ENCODE measurements at places on chromosomes 13 and 19.
A peak's percentile ranks its signal among the peaks of the same experiment; 100 is the strongest.

- no peak for DNase-seq
Observed at GRCh38 chr19:5017235-5017634, 48.3 kb downstream of the KDM4B start.

DNA sequence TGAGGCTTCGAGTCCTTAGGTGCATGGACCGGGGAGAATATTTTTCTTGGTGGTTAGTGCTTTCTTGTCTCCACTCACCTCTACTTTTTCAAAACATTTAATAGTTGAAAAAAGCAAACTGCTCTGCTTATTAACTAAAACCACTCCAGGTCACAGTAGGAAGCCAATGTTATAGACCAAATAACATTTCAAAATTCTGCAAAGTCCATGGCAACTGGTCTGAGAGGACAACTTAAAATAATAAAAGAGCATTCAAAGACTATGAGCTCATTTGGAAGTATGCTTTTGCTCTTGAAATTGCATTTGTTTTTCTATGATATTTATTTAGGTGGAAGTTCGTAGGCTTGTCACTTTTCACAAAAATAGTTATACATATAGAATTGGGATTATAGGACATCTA is 483.0 kb downstream of the DCT start:
- DNase-seq: peak; percentile 83

DNA sequence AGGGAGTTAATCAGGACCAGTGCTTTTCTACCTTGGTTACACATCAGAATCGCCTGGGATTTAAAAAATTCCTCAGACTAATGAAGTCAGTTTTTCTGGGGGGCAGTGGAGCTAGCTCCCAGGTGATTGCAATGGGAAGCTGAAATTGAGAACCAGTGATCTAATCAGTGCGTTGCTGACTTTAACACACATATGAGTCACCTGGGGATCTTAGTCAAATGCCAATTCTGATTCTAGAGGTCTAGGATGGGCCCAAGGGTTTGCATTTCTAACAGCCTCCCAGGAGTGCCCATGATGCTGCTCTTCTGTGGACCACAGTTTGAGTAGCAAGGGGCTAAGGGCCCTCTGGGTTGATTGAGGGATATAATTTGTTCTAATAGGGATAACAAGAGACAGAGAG is 54.5 kb downstream of the KL start:
- no peak for DNase-seq

DNA sequence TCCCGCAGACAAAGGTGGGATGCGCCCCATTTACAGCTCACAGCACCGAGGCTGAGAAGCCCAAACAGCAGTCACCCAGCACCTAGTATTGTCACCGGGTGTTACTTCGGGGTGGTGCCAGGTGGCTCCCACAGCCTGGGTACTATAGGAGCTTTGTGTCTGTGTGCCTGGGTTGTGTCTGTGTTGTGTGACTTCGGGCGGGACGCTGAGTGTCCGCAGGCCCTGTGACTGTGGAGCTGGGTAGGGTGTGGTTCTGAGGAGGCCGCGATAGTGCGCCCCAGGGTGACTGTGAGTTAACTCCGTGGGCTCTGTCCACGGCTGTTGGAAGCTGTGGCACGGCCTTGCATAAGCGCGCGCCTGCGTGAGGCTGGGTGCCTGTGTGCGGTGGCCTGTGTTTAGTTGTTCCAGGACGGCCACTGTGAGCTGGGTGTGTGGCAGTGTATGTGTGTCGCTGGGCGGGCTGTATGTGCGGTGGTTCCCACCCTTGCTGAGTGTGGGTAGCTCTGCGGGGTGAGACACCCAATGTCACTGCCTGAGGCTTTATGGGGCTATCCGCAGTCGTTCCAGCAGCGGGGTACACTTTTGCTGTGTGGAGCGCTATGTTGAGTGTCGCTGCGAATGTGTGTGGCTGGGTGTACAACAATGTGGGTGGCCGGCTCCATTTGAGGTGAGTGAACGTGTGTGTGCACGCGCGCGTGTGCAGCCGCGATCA is 559 bp upstream of the SSBP4 start:
- DNase-seq: no peak

DNA sequence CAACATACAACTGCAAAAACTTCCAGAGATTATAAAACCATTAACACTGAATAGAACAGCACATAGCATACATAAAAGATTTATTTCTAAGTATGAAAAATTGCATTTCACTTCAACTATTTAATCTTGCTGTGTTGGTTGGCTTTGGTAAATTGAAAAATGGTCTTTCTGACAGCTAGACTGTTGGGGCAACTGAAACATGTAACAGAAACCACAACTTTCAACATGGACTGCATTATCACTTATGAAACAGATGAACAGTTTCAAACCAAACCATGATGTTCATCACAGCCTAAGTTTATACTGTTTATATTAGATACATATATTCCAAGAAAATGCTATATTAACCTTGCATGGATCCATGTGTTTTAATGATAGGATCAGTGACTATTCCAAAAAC is 324.1 kb upstream of the PCDH9 start:
- DNase-seq: no peak

GRCh38 chr13:74104661-74105275 is 29.4 kb downstream of the KLF12 start:
- DNase-seq: no peak

GRCh38 chr19:38409631-38410133 is 6.8 kb downstream of the FAM98C start:
- DNase-seq: peak; percentile 38

GRCh38 chr19:22609630-22610029 is 24.5 kb upstream of the ZNF492 start:
- DNase-seq: no peak

- peak; percentile 85 for DNase-seq
Observed at GRCh38 chr13:42497798-42498197, 76.2 kb upstream of the TNFSF11 start.

DNA sequence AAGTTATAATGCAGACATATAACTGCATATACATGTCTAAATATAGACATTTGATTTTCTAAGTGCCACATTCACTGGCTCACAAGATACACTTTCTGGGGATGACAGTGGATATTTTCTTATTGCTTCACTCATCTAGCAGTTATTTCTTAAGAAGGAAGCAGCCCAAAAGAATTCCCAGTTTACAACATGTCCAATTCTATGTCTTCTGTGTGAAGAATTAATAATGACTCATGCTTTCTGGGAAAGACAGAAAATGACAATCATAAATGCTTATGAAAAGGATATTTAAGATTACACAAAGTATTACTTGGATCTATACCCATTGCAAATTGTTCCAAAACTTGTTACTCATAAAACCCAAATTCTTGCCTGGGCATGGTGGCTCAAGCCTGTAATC is 543.4 kb downstream of the SUCLA2 start:
- no peak for DNase-seq

GRCh38 chr13:44108331-44108858 is 228.7 kb downstream of the LACC1 start:
- no peak for DNase-seq

- no peak for DNase-seq
Observed at GRCh38 chr13:96824140-96824539, 170.1 kb downstream of the OXGR1 start.

DNA sequence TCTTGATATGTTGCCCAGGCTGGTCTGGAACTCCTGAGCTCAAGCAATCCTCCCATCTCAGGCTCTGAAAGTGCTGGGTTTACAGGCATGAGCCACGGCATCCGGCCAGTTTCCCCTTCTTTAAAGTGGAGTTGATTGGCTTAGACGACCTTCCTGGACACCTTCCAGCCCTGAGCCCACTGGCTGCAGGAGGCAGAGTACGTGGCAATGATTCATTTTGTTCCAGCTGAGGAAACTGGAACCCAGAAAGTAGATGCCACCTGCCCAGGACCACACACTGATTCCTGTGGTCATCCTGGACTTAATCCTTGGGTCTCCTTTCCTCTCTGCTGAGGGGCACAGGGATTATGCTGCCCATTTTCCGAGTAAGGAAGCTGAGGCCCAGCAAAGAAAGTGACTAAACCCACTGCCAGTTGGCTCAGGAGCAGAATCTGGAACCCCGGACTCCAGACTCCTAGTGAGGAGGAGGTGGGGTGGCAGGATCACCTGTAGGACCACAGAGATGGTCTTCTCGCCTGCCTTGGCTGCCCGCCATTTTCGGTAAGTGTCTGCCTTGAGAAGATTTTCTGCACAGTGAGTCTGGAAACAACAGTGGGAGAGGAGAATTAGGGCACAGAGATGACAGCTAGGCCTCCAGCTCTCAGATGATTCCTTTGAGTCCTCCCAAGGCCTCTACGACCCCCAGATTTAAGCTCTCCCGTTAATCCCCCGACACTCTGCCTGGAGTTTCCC is 737 bp downstream of the XRCC1 start:
- DNase-seq: peak; percentile 52

- DNase-seq: no peak
Observed at GRCh38 chr13:34153428-34154180, 335.7 kb downstream of the RFC3 start.

- peak; percentile 50 for DNase-seq
Observed at GRCh38 chr13:44668688-44669087, 92.6 kb upstream of the TSC22D1 start.

DNA sequence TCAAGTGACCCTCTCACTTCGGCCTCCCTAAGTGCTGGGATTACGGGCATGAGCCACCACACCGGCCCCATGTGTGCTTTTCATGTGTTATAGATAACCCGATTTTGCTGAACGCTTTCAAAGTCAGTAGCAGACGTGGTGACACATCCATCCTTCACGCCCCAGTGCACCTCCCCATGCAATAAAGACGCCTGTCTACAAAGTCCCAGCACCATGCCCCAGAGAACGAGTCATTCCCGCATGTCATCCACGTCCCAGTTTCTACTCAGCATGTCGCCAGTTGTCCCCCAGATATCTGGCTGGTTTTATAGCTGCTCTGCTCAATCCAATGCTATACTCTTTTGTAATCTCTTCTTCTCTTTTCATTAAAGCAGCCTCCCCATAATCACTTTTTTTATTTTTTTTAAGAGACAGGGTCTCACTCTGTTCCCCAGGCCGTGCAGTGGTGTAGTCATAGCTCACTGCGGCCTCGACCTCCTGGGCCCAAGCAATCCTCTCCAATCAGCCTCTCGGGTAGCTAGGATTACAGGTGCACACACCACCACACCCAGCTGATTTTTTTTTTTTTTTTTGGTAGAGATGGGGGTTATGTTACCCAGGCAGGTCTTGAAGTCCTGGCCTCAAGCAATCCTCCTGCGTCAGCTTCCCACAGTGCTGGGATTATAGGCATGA is 42.5 kb downstream of the DNM2 start:
- DNase-seq: peak; percentile 25

DNA sequence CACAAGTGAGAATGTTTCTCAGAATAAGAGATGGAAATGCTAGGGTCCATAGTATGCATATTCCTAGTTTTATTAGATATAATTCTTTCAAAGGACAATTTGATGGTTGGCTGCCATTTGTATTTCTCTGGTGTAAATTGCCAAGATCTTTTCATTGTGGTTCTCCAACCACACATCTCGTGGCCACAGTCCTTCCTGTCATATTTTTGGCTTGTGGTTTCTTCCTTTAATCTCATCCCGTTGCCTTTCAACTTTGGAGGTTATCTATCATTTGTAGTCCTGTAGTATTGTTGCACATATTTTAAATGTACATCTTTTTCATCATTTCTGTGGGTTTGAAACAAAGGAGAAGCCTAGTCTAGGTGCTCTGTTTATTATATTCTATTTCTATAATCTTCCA is 61.2 kb downstream of the WASF3 start:
- DNase-seq: no peak

GRCh38 chr13:97276862-97277269 is 54.7 kb downstream of the MBNL2 start:
- DNase-seq: no peak

DNA sequence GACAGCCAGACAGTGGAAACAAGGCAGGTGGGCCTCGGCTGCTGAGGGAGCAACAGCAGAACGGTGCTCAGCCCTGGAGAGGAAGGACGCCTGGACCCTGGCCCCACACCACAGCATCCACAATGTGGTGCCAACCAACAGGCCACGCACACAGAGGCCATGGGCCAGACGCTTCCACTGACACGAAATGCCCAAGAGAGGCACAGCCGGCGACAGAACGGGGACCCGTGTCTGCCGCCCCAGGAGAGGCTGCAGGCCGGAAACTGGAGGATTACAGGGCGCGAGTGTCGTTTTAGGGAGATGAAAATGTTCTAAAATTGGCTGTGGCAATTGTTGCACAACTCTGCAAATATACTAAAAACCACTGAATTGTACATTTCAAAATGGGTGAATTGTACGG is 69.7 kb downstream of the RASA3 start:
- no peak for DNase-seq

DNA sequence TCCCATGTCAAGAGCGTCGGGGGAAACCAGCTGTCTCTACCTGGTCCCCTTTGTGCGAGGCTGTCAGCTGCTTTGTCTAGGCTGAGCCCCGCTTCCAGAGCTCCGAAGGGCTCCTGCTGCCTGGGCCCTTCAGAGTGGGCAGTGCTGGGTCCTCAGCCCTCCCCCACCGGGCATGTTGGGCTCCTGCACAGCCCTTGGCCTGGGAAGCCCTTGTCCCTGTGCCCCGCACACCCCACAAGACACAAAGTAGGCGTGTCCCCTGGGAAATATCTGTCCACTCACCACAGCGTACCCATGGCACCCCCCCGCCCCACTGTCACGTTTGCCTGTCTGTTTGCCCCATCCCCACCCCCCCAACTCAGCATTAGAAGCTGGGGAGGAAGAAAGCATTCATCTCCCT is 39.6 kb upstream of the RANBP3 start:
- no peak for DNase-seq

- DNase-seq: no peak
Observed at GRCh38 chr13:105278943-105279381, 1256.5 kb downstream of the EFNB2 start.

DNA sequence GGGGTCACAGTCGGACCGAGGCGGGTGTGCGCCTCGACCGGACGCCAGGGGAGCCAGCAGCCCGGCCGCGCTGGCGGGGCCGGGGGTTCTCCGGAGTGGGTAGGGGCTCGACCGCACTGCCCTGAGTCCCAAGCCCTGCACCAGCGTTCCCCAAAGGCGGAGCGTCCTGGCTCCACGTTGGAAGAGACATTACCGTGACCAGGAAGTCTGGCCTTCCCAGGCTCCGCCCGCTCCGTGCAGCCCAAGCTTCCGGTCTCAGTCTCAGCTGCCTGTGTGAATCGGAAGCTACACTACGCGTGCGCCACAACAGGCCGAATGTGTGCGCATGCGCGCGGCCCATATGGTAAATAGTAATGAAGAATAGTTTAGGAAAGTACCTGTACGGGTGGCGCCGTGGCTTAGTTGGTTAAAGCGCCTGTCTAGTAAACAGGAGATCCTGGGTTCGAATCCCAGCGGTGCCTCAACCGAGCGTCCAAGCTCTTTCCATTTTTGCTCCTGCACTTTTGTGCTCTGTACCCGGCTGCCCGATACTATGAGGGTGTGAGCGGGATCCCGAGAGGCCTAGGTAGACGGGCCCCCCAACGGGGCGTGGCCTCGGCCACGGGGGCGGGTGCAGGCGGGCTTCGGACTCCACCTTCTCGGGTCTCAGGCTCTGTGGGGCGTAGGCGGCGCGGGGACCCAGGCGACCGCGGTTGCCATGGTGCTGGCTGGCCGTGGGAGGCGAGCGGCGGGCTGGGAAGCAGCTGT is 17.3 kb upstream of the LRP3 start:
- DNase-seq: peak; percentile 99

DNA sequence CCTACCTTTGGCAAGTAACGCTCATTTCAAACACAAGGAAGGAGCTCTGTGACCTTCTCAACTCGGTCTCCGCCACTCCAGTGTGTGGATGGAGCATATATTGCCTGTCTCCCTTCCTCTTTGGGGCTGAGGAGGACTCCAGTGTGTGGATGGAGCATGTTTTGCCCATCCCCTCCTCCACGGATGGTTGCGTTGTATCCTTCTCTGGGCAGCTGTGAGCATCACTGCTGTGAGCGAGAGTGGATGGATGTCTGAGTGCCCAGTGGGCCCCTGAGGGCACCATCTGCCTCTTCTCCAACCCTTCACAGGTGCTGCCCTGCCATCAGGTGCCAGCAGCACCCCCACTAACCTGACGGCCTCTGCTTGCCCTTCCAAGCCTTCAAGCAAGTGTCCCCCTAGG is 186.2 kb downstream of the TEX29 start:
- no peak for DNase-seq

Measured in astrocyte of the spinal cord (primary cell).